ENCODE measurements at places on chromosomes 4 and X.

DNA sequence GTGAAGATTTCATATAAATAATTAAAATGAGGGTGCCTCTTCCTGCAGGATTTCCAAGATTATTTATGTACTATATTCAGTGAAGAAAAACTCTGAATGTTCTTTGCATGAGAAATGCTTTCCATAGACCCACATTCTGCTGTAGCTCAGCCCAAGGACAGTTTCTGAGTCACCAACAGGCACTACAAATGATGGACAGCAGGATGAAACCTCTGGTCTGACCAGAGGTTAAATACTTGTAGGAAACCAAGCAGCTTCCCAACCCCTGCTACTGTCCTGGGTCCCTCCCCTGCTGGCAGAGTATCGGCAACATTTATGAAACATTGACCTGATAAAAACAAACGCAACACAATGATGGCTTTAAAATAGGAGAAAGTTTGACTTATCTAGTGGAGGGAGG, 73.1 kb downstream of the CXXC4 start:
- DNase-seq = no peak

DNA sequence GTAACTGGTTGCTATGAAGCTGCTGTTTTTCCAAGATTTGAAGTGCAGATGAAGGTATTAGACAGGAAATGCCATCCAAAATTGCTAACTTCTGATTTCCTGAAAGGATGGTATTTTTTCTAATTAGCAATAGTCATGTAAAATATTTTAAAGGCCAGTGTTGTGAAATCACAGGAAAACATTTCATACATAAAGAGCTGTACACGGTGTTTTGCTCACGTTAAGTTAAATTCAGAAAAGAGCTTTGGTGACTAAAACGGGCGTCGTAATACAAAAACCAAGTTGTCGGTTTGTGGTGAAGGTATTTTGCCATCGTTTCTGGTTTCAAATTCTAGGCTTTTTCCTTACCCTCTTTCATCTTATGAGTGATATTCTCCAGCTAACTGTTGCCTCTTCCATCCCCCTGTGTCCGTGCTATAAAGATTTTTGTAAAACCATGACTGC, 39.8 kb downstream of the AFF1 start:
- DNase-seq = no peak

- DNase-seq = no peak
Observed at GRCh38 chr4:25155947-25156346, 4.3 kb downstream of the SEPSECS start.

DNA sequence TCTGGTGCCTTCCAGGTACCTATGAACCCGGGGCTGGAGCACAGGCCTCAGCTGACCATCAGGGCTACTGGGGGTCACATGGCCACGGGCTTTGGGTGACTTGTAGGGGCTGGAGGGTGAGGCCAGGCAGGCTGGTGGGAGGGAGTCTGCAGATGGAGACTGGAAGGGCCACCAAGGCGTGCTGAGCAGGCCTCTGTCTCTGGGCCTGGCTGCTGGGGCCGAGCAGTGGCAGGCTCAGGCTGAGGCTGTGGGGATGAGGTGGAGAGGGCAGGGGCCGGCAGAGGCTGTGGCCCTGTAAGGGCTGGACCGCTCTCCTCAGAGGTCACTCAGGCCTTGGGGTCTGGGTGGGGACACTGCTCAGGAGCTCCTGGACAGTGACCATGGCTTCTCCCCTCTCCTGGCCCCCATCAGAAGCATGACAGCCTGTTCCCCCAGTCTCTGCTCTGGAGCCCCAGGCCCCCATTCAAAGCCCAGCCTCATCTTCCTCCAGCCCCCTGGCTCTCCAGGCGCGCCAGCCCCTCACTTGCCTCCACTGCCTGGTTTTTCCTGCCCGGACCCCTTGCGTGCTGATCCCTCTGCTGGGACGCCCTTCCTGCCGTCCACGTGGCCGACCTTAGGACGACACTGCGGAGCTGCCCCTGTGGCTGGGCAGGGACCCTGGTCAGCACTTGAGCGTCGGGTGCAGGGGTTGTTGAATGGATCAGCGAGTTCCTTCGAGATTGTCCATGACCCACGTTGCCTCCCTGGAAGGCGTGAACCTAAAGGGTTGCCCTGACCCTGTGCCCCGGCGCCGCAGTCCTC, 11.1 kb upstream of the NAT8L start:
- DNase-seq = no peak

DNA sequence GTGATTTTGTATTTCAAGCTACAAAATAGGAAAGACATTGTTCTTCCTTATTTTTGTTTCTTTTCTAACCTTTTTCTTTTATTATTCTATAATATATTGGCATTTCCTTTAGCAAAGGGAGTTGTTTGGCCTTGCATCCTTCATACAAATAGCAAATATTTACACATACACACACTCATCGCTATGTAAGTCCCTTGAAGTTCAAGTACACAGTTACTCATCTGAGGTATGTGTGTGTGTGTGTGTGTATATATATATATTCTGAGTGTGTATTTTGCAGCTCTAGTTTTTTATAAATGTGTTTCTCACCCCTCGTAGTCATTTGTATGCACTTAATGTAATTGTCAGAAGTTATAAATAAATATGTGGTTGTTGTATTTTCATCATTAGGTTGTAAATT, 724.8 kb upstream of the MAGEB2 start:
- no peak for DNase-seq

DNA sequence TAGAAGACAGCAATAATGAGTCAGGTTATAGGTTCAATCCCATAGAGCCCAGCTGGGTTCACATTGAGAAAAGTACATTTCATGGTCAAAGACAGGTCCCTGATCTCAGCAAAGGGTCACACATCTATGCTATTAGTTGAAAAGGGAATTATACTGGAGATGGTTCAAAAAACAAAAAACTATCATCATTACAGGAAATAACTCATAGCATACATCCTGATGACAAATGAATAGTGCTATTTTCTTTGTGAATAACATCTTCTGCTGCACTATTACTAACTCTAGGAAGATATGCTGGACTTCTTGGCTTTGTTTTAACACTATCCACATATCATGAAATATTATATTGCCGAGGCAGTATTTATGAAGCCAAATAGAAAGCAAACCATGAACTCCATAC, 202.5 kb upstream of the MAB21L2 start:
- DNase-seq = no peak

DNA sequence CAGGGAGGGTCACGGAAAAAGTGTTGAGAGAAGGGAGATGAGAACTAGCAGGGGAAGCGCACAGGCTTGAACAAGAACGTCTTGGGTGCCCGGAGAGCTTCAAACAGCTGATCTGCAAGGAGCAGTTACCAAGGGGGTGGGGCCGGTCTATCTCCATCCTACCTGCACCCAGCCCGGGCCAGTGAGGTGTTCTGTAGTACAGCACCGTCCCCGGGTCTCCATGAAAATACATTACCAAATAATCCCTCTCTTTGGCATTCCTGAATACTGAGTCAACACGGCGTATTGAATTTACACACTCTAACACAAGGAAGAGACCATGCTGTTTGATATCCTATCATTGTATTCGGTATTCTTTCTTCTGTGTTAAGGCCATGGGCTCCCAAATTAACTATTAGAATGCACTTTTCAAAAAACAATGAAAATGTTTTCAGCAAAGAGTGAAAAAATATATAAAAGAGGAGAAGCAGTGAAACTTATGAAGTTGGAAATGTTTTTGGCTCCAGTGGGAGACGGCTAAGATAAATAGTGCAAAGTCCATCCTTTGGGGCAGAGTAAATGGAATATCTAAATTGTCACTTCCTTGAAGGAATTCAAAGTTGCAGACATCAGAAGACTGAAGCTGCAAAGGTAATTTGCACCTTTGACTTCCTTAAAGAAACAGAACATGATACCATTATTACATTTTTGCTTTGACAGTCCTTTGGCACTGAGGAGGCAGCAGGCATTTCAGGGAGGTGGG, 90.3 kb downstream of the DHRSX start:
- DNase-seq = no peak

DNA sequence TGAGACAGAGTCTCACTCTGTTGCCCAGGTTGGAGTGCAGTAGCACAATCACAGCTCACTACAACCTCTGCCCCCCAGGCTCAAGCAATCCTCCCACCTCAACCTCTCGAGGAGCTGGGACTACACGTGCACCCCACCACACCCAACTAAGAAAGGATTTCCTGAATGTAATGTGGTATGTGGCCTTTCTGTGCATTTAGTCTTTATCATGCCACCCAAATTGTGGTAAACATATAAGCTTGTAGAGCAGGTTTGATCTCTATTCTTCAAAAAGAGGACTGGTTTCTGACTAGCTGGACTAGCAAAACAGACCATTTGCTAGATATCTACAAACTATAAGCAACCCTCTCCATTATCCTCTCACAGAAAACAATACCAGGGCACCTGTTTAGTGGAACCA, 33.6 kb downstream of the ELOVL6 start:
- no peak for DNase-seq

DNA sequence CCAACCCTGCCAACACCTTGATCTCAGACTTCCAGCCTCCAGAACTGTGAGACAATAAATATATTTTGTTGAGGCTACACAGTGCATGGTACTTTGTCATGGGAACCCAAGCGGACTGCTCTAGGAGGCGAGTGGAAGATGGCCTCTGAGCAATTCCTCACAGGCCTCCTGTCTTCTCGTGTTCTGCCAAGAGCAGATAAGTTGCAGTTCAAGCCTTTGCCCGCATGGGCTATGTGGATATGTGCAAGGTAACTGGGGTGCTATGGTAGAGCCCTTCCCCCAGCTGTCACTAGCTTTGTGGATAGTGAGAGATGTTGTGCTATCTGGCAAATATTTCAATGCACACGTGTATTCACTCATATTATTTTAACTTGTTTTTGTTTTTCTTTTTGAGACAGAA, 156.0 kb upstream of the BCOR start:
- DNase-seq = no peak

DNA sequence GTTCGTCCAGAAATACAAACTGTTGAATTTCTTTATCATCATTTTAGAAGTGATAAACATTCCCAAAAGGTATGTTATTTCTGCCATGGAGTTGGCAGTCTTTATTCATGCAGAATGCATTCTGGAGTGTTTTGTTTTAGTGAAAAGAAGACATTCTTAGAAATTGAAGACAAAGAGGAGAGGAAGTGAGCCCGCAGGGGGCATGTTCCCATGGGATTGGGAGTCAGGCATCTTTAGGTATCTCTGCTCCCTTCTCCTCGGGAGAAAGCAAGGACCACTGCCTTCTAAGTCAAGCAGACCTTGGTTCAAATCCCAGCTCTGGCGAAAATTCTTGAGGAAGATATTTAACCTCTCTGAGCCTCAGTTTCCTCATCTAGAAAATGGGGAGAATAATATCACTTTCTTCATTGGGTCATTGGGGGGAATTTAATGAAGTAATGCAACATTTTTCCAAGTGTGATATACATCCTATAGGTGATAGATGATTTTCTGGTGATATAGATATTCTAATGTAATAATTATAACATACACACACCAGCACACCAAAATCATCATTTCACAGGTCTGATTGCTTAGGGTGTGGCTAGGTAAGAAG, 26.5 kb upstream of the CHRNA9 start:
- no peak for DNase-seq

DNA sequence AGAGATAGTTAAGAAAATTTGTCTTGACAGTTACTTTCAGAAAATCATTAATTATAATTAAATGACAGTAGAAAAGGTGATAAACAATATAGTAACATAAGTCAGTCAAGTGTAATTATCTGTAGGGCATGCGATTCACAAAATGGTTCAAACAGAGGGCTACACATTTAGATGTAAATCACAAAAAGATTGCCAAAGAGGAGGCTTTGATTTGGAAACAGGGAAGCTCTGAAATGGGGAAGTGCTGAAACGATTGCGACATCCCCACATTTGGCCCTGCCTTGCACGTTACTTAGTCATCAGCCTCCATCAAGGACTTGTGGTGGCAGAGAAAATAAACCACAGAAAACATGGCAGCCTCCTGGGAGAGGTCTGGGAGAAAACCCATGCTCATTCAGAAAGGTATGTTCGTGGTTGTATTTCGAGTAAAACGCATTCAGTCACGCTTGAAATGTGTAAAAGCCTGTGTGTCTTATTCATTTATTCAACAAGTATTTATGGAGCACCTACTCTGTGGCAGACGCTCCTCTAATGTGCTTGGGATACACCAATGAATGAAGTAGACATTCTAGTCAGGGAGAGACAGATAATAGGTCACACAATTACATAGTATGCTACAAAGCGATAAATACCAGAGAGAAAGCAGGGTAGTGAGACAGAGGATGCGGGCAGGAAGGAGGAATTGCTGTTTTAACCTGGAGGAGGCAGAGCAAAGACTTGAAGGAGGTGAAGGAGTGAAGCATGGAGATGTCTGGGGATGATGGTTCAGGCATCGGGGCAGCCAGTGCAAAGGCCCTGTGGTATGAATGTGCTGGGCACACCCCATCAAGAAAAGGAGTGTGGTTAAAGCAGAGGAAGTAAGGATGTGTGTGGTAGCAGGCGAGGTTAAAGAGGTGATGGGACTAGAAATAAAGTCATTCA, 7.8 kb downstream of the RBM47 start:
- no peak for DNase-seq

DNA sequence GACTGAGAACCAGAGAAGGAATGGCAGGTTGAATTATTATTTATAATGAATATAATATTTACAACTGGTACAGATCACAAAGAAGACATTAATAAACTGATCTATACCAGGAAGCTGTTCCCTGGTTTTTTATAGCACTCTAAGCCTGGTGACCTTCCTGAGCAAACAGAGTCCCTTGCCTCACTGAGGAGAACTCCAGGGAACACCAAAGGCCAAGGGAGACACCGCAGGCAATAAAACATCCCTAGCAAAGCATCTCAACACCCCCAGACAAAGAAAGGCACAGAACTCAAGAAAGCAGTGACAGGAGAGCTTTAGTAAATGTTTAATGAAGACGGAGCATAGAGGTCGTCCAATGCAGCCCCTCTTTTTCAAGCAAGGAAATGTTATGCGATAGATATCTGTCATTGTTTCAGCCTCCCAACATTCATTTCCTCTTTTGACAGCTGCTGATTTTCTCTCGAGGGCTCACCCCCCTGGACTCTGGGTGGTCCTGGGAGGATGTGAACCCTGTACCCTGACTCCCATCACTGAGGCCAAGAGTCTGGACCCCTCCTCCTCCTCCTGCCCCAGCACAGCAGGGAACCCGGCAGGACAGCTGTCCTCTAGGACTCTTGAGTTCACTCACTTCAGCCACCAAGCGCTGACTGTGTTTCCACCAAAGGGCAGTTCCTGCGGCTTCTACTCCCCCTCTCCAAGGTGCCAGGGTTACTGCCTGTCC, 342.5 kb upstream of the GATB start:
- no peak for DNase-seq

- DNase-seq = no peak
Observed at GRCh38 chrX:63453571-63453970, 102.4 kb upstream of the SPIN4 start.

GRCh38 chr4:178082906-178083305, 640.7 kb upstream of the AGA start:
- no peak for DNase-seq

DNA sequence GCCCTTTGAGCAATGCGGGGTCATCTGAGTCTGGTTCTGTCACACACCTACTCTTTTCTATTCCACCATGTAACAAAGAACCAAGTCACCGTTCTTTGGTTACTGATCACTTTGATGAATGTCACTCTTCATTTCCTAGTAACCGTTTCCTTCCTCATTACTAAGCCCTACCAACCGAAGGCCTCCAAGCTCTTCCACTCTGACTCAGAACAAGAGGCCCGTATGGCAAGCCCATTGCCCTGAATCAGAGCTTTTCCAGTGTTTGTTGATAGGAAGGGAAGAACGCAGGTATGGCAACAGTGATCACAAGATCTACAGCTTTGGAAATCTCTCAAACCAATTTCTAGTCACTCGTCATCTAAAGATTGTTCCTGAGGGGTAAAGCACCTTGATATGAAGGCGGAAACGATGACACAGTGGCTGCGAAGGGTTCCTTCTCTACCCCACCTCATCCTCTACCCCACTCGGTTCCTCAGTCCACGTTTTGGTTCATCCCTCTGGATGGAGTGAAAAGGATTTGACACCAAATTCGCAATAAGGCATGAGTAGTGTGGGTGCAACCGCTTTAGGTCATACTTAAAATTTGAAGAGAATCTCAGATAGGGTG, 28.0 kb upstream of the CD40LG start:
- no peak for DNase-seq

Data from nephron progenitor cell (in vitro differentiated cells).